ENCODE measurements at places on chromosomes 5 and 9.

GRCh38 chr5:54001976-54002775 lies 308.2 kb downstream of the ARL15 start:
- DNase-seq, result no peak

DNA sequence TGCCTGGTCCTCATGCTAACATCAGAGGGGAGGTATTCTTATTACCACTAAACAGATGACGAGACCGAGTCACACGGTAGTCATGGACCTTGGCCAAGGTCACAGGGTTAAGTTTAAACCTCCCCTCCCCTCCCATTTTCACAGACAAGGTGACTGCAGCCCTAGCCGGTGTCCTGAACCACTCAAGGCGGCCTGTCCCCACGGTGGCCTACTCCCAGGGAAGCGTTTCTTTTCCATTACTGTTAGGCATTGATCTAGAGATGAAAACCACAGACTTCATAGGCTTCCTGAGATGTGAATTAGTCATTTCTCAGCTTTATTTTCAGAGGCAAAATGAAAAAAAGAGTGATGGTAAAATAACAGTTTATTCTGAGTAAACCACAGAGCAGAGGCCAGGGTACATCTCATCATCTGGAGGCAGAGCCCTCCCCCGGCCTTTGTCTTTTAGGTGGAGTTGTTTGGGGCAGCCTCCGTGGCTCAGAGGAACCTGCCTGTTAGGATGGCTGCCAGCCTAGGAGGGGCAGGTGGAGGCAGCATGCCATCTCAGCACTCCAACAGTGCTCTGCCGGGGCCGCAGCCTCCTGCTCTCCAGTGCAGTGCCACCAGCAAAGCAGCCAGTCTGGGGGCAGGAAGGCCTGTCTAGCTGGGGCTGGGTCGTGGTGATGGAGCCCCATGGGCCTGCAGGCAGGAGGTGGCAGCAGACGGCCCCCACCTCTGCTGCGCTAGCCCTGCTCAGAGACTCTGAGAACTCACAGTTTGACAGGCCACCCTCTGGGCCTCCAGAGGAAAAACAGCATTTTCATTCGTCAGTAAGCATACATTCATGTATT lies 71.2 kb downstream of the RAPGEF1 start:
- DNase-seq, result peak; percentile 83

DNA sequence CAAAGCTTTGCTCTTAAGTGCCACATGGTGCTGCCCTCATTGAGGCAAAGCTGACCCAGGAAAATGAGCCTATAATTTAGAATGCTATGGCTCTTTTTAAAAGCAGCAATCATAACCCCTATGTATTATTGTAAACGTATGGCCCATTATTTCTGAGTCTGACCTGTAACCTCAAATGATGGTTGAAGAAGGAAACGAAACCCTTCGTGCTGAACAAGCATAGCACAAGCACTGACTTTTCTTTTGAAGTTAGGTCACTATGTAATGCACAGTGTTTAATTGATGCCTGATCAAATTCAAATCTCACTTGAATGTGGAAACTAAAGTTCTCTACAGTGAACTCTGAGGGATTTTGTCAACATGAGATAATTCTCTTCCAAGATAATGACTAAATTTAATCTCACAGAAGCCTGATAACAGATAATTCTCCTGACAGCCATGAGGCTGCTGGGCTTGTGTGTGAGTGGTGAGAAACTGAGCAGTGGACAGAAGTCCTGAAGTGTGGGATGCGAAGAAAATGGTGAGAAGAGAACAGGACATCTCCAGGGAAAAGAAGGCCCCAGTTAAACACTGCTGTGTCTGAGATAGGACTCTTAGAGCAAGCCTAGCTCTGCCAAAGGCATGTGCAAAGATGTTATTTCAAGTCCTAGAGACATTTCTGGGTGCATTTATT lies 226.9 kb downstream of the MAN2A1 start:
- no peak for DNase-seq

DNA sequence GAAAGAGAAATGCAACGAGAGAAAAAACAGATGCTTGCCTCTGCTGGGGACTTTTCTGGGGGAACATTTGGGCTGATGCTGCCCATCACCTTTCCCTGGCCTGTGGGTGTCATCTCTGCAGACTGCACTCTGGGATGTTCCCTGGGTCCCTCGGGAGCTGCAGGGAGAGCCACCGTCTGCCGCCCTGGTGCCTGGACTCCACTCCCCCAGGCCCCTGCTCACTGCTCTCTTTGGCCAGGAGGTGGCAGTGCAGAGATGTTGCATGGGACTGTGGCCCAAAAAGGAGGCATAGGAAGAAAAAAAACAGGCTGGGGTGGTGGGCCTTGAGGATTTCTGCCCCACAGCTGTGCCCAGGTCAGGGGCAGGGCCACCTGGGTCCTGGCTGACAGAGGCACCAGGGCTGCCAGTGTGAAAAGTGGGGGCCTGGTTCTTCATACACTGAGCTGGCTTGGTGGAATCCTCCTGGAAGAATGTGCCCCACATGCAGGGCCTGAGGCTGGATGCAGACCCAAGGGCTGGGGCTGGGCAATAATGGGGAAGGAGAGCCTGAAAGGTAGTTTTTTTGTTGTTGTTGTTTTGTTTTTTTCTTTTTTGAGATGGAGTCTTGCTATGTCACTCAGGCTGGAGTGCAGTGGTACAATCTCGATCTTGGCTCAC lies 353.6 kb downstream of the SLIT3 start:
- peak; percentile 8 for DNase-seq

GRCh38 chr9:126980231-126980630 lies 65.6 kb downstream of the RALGPS1 start:
- no peak for DNase-seq

DNA sequence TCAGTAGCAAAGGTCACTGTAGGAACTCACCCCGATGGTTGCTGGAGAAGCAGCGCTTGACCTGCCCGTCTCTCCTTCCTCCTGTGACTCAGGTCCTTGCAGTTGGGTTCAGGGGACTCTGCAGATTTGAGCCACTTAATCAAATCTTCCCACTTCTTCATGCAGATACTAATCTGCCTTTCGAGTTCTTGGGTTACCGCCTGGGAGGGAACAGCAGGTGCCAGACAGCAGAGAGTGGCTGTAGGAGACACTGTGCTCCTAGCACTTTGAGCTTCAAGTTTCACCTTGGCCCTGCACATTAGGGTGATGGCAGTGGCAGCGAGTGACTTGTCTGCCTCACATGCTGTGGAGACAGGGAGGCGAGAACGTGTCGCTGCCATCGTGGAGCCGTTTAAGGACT lies 478.3 kb downstream of the PSAT1 start:
- DNase-seq, result no peak

DNA sequence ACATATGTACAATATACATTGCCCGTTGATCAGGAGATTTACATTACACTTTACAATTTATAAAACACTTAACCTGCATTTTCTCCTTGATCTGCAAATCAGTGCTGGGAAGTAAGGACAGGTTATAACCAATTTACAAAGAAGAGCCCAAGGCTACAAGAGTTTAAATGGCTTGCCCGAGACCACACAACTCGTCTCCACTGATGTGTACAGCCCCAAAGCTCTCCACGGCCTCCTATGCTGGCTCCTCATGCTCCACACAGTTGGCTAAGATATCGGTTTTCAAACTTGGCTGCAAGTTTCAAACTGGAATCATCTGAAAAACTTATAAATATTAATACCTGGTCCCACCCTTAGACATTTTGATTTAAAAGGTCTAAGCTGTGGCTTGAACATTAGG lies 10.3 kb downstream of the ACTL7B start:
- no peak for DNase-seq

DNA sequence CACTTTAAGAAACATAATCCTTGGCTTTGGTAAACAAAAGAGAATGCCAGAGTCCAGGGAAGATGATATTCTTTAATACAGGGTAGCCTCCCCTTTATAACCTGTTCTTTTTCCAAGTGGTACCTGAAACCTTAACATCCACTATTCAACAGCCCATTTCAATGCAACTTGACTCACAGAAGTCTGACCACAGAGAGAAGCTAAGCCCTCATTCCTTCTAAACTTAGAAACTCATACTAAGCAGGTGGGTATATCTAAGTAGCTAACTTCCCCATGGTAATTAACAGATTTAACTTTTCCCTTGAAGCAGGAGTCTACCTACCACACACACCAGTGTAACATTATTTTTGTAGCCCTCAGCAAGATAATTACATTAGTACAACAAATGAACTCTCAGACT lies 91.9 kb downstream of the CEMIP2 start:
- no peak for DNase-seq

- no peak for DNase-seq
These were observed 19.4 kb downstream of the NRG2 start for GRCh38 chr5:140023611-140024191.

DNA sequence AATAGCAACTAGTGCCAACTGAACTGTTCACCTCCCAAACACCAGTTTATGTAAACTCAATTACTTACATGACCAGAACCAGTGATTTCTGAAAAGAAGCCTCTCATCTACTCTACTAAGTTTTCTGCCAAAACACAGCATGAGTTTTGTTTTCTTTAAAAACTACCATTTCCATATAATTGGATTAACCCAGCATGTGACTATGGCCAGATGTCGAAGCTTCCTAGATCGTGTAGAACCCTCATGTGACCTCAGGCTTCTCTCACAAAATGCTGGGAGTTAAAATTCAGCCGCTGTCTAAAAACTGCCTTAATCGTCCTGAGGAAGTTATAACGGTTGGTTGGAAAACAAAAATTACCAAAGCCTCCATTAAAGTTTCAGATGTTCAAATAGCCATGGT lies 303.5 kb downstream of the IRX1 start:
- no peak for DNase-seq

DNA sequence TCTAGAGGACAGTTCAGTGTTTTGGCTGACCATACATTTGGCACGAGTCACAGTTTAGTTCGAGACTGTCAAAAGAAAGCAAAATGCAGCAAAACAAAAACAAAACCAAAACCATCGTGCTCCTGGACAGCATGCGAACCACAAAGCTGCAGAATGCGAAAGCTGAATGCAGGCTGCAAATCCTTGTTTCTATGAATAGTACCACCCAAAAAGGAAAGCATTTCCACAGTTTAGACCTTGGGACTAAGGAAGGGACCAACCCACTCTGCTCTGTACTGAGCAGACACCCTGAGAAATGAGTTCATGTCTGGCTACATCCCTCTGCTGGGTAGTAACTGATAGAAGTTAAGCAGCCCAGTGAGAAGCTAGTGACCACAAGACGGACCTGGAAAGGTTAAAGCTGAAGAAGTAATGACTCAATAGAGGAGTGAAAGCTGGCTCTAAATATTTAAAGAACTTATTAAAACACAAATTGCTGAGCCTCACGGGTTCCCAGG lies 3.9 kb downstream of the GCNT4 start:
- no peak for DNase-seq

GRCh38 chr9:649128-650074 lies 192.1 kb upstream of the DMRT1 start:
- DNase-seq, result no peak

DNA sequence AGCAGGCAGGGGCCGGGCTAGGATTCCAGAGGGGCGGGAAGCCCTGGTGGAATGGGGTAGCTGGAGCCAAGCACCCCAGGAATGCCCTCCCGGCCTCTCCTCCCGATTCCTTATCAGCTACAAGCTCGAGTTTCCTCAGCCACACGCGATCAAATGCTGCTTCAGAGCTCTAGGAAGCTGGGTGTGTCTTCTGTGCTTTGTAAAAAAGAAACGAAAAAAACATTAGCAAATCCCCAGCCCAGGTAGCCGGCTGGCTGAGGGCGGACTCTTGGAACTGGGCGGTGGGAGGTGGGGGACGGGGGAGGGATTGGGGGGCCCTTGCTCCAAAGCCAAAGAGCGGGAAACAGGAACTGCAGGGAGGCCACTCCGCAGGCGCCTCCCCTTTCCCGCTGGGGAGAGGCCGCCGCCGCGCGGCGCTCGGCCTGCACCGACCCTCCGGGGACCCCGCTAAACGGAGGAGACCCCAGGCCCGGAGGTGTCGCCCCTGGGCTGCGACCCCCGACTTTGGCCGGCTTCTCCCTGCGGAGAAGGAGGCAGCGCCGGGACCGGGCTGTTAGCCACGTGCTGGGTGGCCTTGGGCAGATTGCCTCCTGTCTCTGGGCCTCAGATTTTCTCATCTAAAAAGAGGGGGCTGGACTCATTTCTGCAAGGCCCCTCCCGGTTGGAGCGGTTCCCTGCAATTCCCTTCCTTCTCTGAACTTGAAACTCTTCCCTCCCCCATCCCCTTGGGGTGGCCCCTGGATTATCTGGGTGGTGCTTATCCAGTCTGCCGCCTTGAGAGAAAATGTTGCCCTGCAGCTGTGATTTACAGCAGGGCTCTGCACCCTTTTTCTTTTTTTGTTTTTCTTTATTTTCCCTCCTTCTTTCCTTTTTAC lies 40.9 kb upstream of the FABP6 start:
- DNase-seq, result no peak

DNA sequence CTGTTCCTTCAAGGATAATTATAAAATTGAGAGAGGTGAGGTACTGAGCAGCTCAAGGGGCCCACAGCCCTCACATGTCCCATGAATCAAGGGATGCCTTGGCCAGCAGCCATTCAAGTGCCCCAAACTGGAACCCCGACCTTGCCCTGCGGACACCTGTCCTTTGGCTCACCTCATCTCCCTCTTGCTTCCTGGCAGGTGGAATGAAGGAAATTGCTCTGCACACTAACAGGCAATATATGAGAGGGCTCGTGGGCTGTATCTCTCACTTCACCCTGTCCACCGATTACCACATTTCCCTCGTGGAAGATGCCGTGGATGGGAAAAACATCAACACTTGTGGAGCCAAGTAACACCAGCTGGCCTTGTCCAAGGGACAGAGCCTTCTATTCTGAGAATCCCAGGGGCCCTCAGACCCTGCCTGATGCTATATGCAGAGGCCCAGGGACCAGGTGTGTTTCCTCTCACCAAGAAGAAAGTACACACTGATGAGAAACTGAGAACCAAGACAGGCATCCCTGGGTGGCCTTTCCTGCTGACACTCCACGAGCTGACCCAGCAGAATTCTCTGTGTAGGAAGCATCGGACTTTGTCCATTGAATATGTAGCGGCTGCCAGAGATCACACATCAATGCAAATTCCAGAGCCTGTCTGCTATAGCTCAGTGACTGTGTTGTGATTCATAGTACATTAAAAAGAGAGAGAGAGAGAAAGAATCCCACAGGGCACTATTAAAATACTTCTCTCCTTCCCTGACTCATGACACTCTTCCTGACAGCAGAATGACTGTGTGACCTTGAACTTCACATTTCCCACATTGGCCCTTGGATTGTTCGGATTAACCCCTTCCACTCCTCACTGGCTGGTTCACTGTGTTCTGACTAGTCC lies 92.6 kb downstream of the LIFR start:
- no peak for DNase-seq

- no peak for DNase-seq
These were observed 626.5 kb upstream of the ZNF608 start for GRCh38 chr5:125372694-125373631.
